Heart left ventricle (tissue), 16 donors: ENCODE measurements at places on chromosomes 6 and 20.

- peaks cover 15% of the 10 kb centered on the region for H3K4me1 ChIP-seq
- peak overlapping the region; percentile 82 for H3K27ac ChIP-seq
- no peak for DNase-seq
- H3K4me3 ChIP-seq = peak overlapping the region; percentile 66
- peaks cover under 1% of the 10 kb centered on the region for H3K36me3 ChIP-seq
These were observed 171.3 kb downstream of the SLC16A10 start for GRCh38 chr6:111258615-111259088.

DNA sequence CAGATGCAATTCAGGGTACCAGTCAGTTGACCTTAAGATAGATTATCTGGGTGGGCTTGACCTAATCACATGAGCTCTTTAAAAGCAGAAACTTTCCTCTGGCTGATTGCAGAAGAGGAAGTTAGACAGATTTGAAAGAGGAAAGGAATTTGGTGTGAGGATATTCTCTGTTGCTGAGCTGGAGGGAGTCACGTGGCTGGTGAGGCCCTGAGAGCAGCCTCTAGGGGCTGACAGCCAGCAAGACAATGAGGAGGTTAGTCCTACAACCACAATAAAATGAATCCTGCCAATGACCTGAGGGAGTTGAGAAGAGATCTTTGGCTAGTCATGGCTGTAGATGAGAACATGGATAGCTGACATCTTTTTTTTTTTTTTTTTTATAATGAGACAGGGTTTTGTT is 87.0 kb upstream of the B3GAT2 start:
- DNase-seq = no peak
- H3K27ac ChIP-seq = no peak overlapping the region
- H3K36me3 ChIP-seq = no peaks in the 10 kb centered on the region
- H3K4me1 ChIP-seq = no peaks in the 10 kb centered on the region
- no peaks in the 10 kb centered on the region for H3K27me3 ChIP-seq

GRCh38 chr20:23331450-23332350 is 18.9 kb upstream of the NXT1 start:
- H3K27me3 ChIP-seq = no peaks in the 10 kb centered on the region
- H3K27ac ChIP-seq = no peak overlapping the region
- no peak for DNase-seq
- H3K36me3 ChIP-seq = no peaks in the 10 kb centered on the region

DNA sequence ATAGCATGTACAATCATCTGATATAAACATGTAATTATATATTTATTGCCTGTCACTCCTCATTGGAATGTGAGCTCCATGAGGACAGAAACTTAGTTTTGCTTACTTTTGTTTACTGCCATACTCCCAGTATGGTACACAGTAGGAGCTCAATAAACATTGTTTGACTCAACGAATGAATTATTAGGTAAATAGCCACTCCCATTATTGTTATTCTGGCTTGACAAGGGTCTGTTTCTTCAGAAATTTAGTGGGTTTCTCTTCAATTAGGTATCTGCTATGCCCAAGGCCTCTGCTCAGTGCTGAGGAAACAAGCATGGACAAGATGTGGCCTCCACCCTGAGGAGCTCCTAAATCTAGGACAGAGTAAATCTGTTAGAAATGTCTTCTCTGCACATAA is 6.3 kb downstream of the BCL2L1 start:
- peaks cover 95% of the 10 kb centered on the region for H3K4me1 ChIP-seq
- no peak overlapping the region for H3K4me3 ChIP-seq
- no peaks in the 10 kb centered on the region for H3K27me3 ChIP-seq

DNA sequence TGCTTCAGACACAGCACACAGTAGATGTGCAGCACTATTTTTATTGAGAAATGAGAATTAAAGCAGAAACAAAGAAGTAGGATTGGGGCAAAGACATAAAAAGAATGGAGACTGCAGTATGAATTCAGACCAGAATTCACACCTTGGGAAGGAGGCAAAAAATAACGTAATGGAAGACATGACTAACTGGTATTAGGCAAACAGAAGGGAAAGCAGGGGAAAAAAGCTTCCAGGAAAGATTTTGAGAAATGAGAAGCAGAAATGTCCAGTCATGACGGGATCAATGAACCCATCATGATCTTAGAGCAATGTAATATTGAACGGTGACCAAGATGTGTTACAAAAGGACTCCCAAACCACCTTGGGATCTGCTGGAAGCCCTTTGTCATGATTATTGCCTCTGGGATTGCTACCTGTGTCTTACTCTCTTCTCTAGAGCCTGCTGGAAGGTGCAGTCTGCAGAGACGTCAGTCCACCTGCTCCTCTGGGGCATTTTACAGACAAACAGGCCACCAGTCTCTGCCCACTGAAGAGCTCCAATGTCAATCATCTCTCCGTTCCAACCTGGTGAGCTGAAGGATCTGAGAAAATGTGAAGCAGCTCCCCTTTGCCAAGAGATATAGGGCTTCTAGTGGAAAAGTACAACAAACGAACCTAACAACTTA is 8.7 kb downstream of the NUDT3 start:
- H3K4me1 ChIP-seq = peaks cover 57% of the 10 kb centered on the region
- DNase-seq = no peak
- H3K36me3 ChIP-seq = no peaks in the 10 kb centered on the region
- H3K27ac ChIP-seq = no peak overlapping the region
- no peak overlapping the region for H3K4me3 ChIP-seq

GRCh38 chr6:37481711-37482605 is 17.7 kb downstream of the CCDC167 start:
- no peak overlapping the region for H3K4me3 ChIP-seq
- no peaks in the 10 kb centered on the region for H3K4me1 ChIP-seq
- peaks cover 54% of the 10 kb centered on the region for H3K36me3 ChIP-seq
- H3K27ac ChIP-seq = no peak overlapping the region

- H3K4me1 ChIP-seq = no peaks in the 10 kb centered on the region
- no peak for DNase-seq
- H3K4me3 ChIP-seq = peak overlapping the region; percentile 0
- no peaks in the 10 kb centered on the region for H3K36me3 ChIP-seq
- no peak overlapping the region for H3K27ac ChIP-seq
These were observed 33.6 kb upstream of the BTN3A2 start for GRCh38 chr6:26331218-26332073.

DNA sequence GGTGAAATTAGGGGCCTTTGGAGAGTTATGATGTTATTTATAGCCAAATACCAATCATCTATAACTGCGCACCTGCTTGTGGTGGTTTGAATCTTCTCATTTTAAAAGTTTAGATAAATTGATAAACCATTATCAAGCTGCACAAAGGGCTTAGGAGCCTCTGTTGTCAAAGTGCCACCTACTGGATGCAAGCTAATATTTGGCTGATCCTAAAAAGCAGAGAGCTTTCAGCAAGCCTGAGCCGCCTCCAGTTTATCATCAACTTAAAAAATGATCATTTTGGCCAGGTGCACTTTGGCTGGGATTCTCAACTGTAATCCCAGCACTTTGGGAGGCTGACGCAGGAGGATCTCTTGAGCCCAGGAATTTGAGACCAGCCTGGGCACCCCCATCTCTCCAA is 58.5 kb upstream of the ATXN1 start:
- no peaks in the 10 kb centered on the region for H3K36me3 ChIP-seq
- DNase-seq = no peak
- H3K27me3 ChIP-seq = no peaks in the 10 kb centered on the region
- no peaks in the 10 kb centered on the region for H3K4me1 ChIP-seq
- H3K4me3 ChIP-seq = no peak overlapping the region

DNA sequence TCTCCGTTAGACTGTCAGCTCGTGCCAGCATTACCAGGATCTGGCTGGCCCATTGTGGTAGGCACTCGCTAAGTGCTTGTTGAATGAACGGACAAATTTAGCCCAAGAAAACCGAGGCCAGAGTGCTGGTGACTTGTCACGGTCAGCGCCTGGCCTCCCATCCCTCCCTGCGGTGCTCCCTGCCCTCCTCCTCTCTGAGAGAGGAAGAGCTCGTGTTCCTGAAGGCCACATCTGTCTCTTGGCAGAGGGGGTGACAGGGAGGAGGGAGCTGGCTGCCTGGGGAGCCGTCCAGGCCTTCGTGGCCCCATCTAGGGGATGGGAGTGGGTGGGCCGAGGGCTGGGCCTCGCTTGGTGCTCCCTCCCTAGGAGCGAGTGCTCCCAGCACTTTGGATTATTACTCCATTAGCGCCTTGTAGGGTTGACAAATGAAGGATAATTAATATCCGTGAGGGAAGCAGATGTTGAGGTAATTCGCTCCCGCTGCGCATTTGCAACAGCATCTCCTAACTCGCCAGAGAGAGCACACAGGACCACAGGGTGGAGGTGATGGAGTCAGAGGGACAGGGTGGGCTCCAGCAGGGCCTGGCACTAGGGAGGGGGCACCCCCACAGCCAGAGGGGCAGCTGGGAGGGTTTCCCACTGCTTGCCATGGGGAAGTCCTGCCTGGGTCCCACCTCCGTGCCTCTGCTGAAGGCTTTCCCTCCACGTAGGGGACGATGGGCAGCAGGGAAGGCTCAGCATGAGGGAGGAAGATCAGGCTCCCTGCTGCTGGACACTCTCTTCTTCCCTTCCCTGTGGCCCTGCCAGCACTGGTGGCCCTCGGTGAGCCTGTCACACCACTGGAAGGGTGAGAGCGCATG is 37.0 kb downstream of the VSTM2L start:
- no peak overlapping the region for H3K27ac ChIP-seq
- H3K27me3 ChIP-seq = no peaks in the 10 kb centered on the region
- no peaks in the 10 kb centered on the region for H3K36me3 ChIP-seq
- H3K4me3 ChIP-seq = no peak overlapping the region
- DNase-seq = no peak
- H3K4me1 ChIP-seq = no peaks in the 10 kb centered on the region

GRCh38 chr20:32583581-32584070 is 1.5 kb downstream of the NOL4L start:
- H3K4me3 ChIP-seq = peak overlapping the region; percentile 68
- no peaks in the 10 kb centered on the region for H3K36me3 ChIP-seq
- H3K4me1 ChIP-seq = peaks cover 14% of the 10 kb centered on the region

- H3K27me3 ChIP-seq = no peaks in the 10 kb centered on the region
- H3K36me3 ChIP-seq = peaks cover 44% of the 10 kb centered on the region
- peak overlapping the region; percentile 94 for H3K27ac ChIP-seq
- peak overlapping the region; percentile 97 for H3K4me3 ChIP-seq
- DNase-seq = no peak
These were observed 1.5 kb downstream of the PRRC2A start for GRCh38 chr6:31621991-31622390.

- H3K36me3 ChIP-seq = peaks cover 5% of the 10 kb centered on the region
- H3K4me1 ChIP-seq = no peaks in the 10 kb centered on the region
- no peak for DNase-seq
- no peak overlapping the region for H3K27ac ChIP-seq
- H3K4me3 ChIP-seq = no peak overlapping the region
- H3K27me3 ChIP-seq = no peaks in the 10 kb centered on the region
These were observed 56.3 kb upstream of the TULP1 start for GRCh38 chr6:35569011-35569461.

- no peaks in the 10 kb centered on the region for H3K4me1 ChIP-seq
- H3K36me3 ChIP-seq = no peaks in the 10 kb centered on the region
- H3K27me3 ChIP-seq = no peaks in the 10 kb centered on the region
- no peak overlapping the region for H3K4me3 ChIP-seq
- no peak overlapping the region for H3K27ac ChIP-seq
- no peak for DNase-seq
These were observed 194.4 kb downstream of the FOXA2 start for GRCh38 chr20:22389836-22390542.

DNA sequence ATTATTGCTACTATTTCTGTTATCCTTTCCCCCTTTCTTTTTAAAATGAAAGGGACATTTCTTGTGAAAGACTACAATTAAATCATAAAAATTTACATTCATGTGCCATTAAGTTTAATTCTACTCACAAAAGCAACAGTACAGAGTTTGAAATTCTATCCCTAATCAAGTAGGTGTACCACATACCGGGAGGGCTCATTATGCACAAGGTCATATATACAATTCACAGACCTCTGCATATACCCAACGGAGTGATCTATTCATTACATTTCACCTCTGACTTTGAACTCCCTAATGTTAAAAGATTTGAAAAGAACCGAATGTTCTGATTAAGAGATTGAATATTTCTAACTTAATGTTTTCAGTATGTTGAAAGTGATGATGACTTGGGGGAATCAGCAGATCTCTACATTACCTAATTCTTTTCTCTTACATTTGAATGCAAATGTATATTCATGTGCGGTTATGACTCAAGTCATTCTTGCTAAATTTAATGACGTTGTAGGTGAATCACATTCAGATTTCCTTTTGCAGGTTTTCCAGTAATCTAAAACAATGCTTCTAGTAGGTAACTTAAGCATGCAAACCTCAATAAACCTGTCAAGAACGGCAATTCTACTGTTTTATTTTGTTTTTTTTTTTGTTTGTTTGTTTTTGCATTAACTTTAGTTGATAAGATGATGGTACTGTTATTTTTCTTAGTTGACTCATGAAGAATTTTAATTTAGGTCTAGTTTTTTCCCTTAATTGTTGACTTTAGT is 7.3 kb downstream of the EYA4 start:
- H3K4me1 ChIP-seq = no peaks in the 10 kb centered on the region
- H3K27ac ChIP-seq = no peak overlapping the region
- H3K27me3 ChIP-seq = no peaks in the 10 kb centered on the region
- DNase-seq = no peak
- H3K4me3 ChIP-seq = no peak overlapping the region

DNA sequence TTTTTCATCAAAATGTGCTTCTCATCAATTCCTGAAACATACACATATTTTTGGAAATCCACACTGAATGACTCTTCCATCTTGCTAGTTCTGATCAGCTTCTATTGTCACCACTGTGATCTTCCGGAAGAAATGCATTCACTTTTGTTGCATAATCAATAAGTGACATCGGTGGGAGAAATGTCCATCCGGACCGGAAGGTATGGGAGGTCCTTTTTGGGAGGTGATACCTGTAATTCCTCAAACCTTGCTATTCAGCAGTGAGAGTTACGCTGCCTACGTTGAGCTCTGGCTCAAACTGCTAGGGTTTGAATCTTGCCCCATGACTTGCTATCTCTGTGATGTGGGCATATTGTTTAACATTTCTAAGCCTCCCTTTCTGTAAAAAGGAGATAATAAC is 16.6 kb upstream of the TFB1M start:
- H3K36me3 ChIP-seq = no peaks in the 10 kb centered on the region
- H3K4me3 ChIP-seq = no peak overlapping the region
- no peaks in the 10 kb centered on the region for H3K4me1 ChIP-seq
- no peaks in the 10 kb centered on the region for H3K27me3 ChIP-seq

- no peak overlapping the region for H3K27ac ChIP-seq
- H3K27me3 ChIP-seq = no peaks in the 10 kb centered on the region
- no peaks in the 10 kb centered on the region for H3K4me1 ChIP-seq
- no peak overlapping the region for H3K4me3 ChIP-seq
- DNase-seq = no peak
These were observed 68.1 kb downstream of the LRRC1 start for GRCh38 chr6:53862662-53863462.

DNA sequence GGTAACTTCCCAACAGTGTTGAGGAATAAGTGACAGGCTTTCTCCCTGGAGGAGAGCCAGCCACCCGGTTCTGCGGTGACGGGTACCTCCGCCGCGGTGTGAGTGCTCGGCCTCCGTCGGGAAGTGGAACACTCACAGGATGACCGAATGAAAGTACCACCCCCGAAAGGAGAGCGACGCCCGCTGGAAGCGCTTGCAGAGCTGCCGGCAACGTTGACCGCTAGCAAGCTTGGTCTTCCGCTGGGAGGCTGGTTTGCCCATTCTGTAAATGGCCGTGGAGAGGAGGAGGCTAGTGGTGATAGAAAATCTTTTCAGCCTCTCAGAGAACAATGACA is 614 bp upstream of the TMEM242 start:
- peak overlapping the region; percentile 97 for H3K27ac ChIP-seq
- H3K27me3 ChIP-seq = no peaks in the 10 kb centered on the region
- H3K36me3 ChIP-seq = peaks cover 4% of the 10 kb centered on the region
- peak overlapping the region; percentile 77 for H3K4me3 ChIP-seq
- peaks cover 10% of the 10 kb centered on the region for H3K4me1 ChIP-seq

GRCh38 chr6:25735261-25735660 is 19.3 kb upstream of the SLC17A4 start:
- peaks cover 9% of the 10 kb centered on the region for H3K27me3 ChIP-seq
- DNase-seq = no peak
- no peaks in the 10 kb centered on the region for H3K36me3 ChIP-seq
- no peak overlapping the region for H3K4me3 ChIP-seq
